ENCODE measurements at places on chromosomes 12 and 14. TPM values are rescaled to one million over a fixed set of nuclear protein-coding genes. Genes with fewer than 3 reads are reported as not detected.

- H3K4me1 ChIP-seq, result no peaks in the 10 kb centered on the region
- no peak for DNase-seq
- no peak overlapping the region for H3K27ac ChIP-seq
- H3K4me3 ChIP-seq, result no peak overlapping the region
- H3K27me3 ChIP-seq, result no peaks in the 10 kb centered on the region
Measured at GRCh38 chr12:99389751-99390150, 257.8 kb upstream of the GARIN6 start.

DNA sequence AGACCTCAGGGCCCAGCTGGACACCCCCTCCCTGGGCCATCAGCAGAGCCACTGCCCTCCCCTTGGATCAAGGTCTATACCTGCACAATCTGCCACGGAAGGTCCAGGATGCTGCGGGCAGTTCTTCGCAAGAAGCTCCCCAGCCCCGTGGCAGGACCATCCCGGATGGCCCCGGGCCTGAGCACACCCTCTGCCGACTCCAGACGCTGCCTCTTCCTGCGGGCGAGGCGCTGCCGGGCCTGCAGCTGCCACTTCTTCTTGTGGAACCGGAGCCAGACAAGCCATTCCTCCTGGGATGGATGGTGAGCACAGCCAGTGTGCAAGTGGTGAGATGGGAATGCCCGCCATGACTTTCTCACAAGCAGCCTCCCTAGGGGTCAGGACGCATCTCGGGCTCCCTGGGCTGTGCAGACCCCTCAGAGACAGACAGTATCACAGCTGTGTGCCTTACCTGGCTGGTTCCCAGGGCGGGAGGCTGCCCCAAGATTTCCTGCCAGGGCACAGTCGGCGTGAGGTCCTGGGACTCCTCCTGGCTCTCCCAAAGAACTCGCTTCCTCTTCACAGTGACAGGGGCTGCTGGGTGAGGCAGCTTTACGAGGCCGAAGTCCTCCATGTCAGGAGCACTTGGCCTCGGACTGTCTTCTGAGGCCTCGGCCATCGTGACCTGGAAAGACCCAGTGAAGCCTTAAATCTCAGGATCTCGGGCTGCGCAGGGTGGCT lies 30.8 kb downstream of the P2RX2 start:
- no peak overlapping the region for H3K27ac ChIP-seq
- H3K4me1 ChIP-seq, result no peaks in the 10 kb centered on the region
- no peaks in the 10 kb centered on the region for H3K27me3 ChIP-seq
- H3K36me3 ChIP-seq, result peaks cover 2% of the 10 kb centered on the region
- DNase-seq, result no peak

GRCh38 chr12:61161961-61162360 lies 1098.2 kb upstream of the USP15 start:
- no peak overlapping the region for H3K4me3 ChIP-seq
- no peak for DNase-seq
- no peak overlapping the region for H3K27ac ChIP-seq
- no peaks in the 10 kb centered on the region for H3K4me1 ChIP-seq
- H3K27me3 ChIP-seq, result no peaks in the 10 kb centered on the region
- H3K36me3 ChIP-seq, result no peaks in the 10 kb centered on the region

- DNase-seq, result peak; percentile 96
- H3K27me3 ChIP-seq, result no peaks in the 10 kb centered on the region
- H3K27ac ChIP-seq, result peak overlapping the region; percentile 62
- peaks cover 5% of the 10 kb centered on the region for H3K4me1 ChIP-seq
- peak overlapping the region; percentile 29 for H3K4me3 ChIP-seq
- no peaks in the 10 kb centered on the region for H3K36me3 ChIP-seq
Measured at GRCh38 chr12:53099071-53099882, 1.8 kb downstream of the IGFBP6 start.

GRCh38 chr12:67633708-67634107 lies 14.8 kb upstream of the DYRK2 start:
- H3K36me3 ChIP-seq, result no peaks in the 10 kb centered on the region
- H3K4me3 ChIP-seq, result no peak overlapping the region
- H3K27me3 ChIP-seq, result no peaks in the 10 kb centered on the region
- no peak for DNase-seq

GRCh38 chr12:47965581-47965980 lies 2.2 kb downstream of the TMEM106C start:
- H3K36me3 ChIP-seq, result peaks cover 2% of the 10 kb centered on the region
- DNase-seq, result no peak
- H3K27me3 ChIP-seq, result no peaks in the 10 kb centered on the region
- H3K27ac ChIP-seq, result no peak overlapping the region
- H3K4me1 ChIP-seq, result peaks cover 15% of the 10 kb centered on the region

DNA sequence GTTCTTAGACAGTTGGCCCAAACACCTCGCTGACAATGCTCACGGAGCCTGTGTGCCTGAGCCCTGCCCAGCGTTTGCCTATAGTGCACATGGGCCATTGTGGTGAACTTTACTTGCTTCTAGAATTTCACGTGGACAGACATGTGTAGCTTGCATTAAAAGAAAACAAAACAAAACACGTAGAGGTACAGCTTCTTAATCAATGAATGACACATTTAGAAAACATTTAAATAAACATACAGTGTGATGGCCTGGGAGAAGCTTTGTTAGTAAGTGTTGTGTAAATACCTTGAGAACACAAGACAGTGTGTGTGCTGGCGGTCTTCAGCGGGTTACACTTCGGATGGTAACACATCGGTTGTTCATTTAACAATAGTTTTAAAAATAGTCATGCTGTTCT lies 38.1 kb downstream of the SMOC1 start:
- H3K4me1 ChIP-seq, result no peaks in the 10 kb centered on the region
- H3K27ac ChIP-seq, result no peak overlapping the region
- no peaks in the 10 kb centered on the region for H3K27me3 ChIP-seq

DNA sequence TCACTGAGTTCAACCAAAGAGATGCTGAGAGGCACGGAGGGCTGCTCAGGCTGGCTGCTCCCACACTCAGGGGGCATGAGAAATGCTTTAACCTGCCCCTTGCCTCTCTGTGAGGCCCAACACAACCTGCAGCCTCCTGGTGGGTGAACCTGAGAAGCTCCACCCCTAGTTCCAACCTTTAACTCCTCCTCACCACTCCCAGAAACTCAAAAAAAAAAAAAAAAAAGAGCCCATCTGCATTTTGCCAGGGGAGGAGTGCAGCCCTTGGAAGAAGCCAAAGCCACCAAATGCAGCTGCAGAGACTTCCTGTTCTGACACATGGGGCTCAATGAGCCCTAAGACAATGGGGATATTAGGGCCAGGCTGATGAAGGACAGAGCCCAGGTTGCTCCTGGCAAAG lies 8.9 kb downstream of the KRT4 start:
- no peaks in the 10 kb centered on the region for H3K27me3 ChIP-seq
- DNase-seq, result no peak
- no peak overlapping the region for H3K27ac ChIP-seq
- no peaks in the 10 kb centered on the region for H3K4me1 ChIP-seq
- H3K36me3 ChIP-seq, result no peaks in the 10 kb centered on the region

DNA sequence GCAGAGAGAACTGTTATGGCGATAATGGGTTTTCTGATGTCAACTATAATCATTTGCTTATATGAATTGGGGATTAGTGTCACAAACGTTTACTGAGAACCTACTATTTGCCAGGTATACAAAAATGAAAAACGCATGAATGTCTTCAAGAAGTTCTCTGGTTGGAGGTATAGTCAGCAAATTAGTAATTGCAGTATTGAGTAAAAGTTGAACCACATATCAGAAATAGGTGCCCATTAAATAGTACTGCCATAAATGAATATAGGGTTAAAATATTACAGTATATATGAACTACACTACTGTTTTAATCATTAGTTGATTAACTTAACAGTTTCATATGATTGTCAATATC lies 60.0 kb downstream of the PTPRB start:
- no peak overlapping the region for H3K4me3 ChIP-seq
- no peaks in the 10 kb centered on the region for H3K36me3 ChIP-seq
- no peaks in the 10 kb centered on the region for H3K27me3 ChIP-seq
- no peak for DNase-seq

DNA sequence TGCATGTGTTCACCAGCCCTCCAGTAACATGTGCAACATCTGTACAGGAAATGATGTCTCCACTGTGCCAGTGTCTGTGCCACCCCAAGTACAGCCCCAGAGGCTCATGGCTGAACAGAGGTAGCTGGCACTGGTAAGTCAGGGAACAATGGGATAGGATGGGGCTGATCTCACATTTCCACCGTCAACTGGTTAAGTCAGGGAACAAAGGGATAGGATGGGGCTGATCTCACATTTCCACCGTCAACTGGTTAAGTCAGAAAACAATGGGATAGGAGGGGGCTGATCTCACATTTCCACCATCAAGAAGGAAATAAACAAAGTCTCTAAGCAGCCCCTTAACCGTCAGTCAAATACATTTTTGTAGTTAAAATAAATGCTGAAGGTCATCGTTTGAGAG lies 246.6 kb downstream of the TMEM132D start:
- H3K4me3 ChIP-seq, result no peak overlapping the region
- no peak for DNase-seq
- no peaks in the 10 kb centered on the region for H3K4me1 ChIP-seq
- no peak overlapping the region for H3K27ac ChIP-seq

- no peak for DNase-seq
- H3K4me1 ChIP-seq, result no peaks in the 10 kb centered on the region
- no peak overlapping the region for H3K27ac ChIP-seq
- H3K4me3 ChIP-seq, result no peak overlapping the region
- H3K27me3 ChIP-seq, result no peaks in the 10 kb centered on the region
Measured at GRCh38 chr14:58533446-58533845, 104.3 kb upstream of the DACT1 start.

DNA sequence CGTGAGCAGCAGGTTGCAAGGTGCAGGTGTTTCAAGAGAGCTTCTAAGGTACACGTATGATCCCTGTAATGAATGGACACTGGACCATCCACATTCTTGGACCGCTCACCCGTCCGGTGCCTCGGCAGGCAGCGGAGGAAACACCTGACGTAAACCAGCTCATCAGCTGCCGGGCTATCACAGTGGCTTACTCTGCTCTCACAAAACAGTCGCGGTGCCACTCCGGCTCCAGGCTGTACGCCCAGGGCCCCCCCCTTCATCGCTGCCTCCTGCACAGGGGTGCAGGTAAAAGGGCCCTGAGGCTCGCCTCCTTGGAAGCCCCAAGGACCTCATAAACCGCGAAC lies 436 bp downstream of the VPS33A start:
- H3K36me3 ChIP-seq, result peaks cover 46% of the 10 kb centered on the region
- H3K4me3 ChIP-seq, result peak overlapping the region; percentile 99
- H3K27me3 ChIP-seq, result no peaks in the 10 kb centered on the region

GRCh38 chr12:116026346-116026745 lies 251.1 kb downstream of the MED13L start:
- no peak for DNase-seq
- no peaks in the 10 kb centered on the region for H3K36me3 ChIP-seq
- peaks cover 40% of the 10 kb centered on the region for H3K4me1 ChIP-seq
- H3K27me3 ChIP-seq, result no peaks in the 10 kb centered on the region

DNA sequence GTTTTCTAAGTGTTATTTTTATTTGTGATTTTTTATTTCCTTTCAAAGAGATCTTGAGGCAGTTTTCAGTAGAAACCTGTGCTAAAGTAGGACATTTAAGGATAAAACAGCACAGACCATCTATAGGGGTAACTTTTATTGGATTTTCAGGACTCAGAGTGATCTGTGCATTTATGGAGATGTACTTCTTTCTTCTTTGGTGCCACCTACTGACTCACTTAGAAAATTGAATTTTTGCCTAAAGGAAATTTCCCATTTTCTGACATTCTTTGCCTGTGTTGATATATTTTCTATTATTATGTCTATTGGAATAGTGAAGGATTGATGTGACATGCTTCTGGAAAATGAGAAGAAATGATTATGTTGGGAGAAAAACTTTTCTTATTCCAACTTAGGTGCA lies 113.0 kb downstream of the UNC79 start:
- no peak for DNase-seq
- H3K36me3 ChIP-seq, result no peaks in the 10 kb centered on the region
- H3K4me1 ChIP-seq, result no peaks in the 10 kb centered on the region
- H3K27ac ChIP-seq, result no peak overlapping the region
- H3K27me3 ChIP-seq, result no peaks in the 10 kb centered on the region

The CELA1 gene
- total RNA-seq, result not detected

The KICS2 gene
- 9.7 TPM for total RNA-seq

All from psoas muscle (tissue), 8 donors.